ENCODE measurements at places on chromosomes 3 and 15. TPM values are rescaled to one million over a fixed set of nuclear protein-coding genes. Genes with fewer than 3 reads are reported as not detected.

DNA sequence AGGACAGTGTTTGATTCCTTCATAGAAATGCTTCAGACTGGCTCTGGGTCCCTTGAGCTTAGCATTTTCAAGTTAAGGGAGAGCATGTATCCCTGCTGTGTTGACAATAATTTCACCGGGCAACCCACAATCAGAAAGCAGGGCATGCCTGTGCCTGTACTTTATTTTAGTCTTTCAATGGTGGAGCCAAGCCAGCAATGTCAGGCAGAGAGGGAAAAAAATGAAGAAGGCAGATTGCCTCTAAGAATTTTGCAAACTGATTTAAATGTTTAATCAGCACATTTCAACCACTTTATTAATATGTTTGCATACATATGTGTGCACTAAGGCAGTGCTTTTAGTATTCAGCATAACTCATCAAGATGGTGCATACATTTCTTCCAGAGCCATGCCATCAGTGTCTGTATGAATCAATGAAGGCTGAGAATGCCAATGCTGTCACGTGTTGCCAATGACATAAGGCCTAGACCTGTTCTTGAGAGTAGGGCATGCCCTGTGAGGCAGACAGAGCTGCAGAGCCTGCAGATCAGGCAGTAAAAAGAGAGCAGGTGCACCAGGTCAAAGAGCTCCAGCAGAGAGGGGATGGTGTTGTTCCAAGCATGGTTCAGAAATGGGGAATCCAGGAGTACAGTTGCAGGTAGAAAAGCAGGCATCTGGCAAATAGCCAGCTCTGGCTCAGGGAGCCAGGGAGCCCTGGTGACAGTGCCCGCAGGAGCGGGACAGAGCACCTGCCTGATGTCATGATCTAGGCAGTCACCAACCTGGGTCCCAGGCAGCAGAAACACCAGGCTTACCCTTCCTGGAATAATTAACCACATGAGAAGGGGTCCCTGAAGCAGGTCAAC lies 508.5 kb downstream of the GABRG3 start:
- DNase-seq = no peak

- DNase-seq = no peak
Measured at GRCh38 chr3:51681453-51681852, 10.4 kb downstream of the TEX264 start.

GOLGA6B gene
- not detected for polyA plus RNA-seq

ADGRG7 gene
- polyA plus RNA-seq = 0.25 TPM

GABRA5 gene
- polyA plus RNA-seq = 0.27 TPM

Data from renal pelvis (tissue), 12 donors.